Thymus (tissue), 14 donors: ENCODE measurements at places on chromosomes 6 and 20. TPM values are rescaled to one million over a fixed set of nuclear protein-coding genes. Genes with fewer than 3 reads are reported as not detected.

DNA sequence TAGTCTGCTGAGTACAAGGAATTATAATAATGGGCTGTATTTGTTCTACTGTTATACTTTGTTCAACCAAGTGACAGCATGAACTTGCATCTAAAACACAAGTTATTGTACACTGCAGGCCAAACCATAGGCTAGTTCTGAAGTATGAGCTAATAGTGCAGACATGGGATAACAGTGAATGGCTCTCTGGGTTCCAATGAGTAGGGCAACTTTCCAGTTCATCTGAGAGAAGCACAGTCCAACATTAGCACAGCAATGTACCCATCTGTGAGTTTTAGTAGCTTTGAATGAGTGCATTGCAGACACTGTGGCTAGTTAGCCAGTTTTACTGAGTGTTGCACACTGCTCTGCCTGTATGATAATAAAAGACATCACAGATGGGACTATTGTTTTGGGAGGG is 56.5 kb upstream of the FUT9 start:
- H3K27ac ChIP-seq, result no peak overlapping the region
- no peak overlapping the region for H3K4me3 ChIP-seq
- no peaks in the 10 kb centered on the region for H3K27me3 ChIP-seq
- H3K4me1 ChIP-seq, result no peaks in the 10 kb centered on the region
- no peaks in the 10 kb centered on the region for H3K36me3 ChIP-seq
- DNase-seq, result no peak

Gene POU5F1
- 0.80 TPM for total RNA-seq

Gene NOL7
- total RNA-seq, result 62.5 TPM

- no peak for DNase-seq
- no peaks in the 10 kb centered on the region for H3K36me3 ChIP-seq
- H3K27ac ChIP-seq, result no peak overlapping the region
- no peak overlapping the region for H3K4me3 ChIP-seq
- H3K4me1 ChIP-seq, result no peaks in the 10 kb centered on the region
- H3K27me3 ChIP-seq, result no peaks in the 10 kb centered on the region
These were observed 96.0 kb downstream of the RIMS1 start for GRCh38 chr6:71982389-71982788.

- H3K27me3 ChIP-seq, result no peaks in the 10 kb centered on the region
- H3K4me3 ChIP-seq, result no peak overlapping the region
- no peak overlapping the region for H3K27ac ChIP-seq
- no peaks in the 10 kb centered on the region for H3K36me3 ChIP-seq
These were observed 745.4 kb upstream of the ADGRB3 start for GRCh38 chr6:67889682-67889995.

DNA sequence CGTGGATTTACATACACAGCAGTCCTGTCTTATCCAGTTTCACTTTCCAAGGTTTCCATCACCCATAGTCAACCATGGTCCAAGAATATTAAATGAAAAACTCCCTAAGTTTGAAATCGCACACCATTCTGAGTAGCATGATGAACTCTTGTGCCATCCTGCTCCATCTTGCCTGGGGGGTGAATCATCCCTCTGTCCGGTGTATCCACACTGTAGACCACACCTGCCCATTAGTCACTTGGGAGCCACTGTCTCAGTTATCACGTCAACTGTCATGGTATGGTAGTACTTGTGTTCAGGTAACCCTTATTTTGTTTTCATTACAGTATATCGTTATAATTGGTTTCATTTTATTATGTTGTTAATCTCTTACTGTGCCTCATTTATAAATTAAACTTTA is 38.5 kb downstream of the PTGIS start:
- H3K27ac ChIP-seq, result no peak overlapping the region
- H3K27me3 ChIP-seq, result no peaks in the 10 kb centered on the region
- no peaks in the 10 kb centered on the region for H3K36me3 ChIP-seq
- H3K4me1 ChIP-seq, result no peaks in the 10 kb centered on the region

DNA sequence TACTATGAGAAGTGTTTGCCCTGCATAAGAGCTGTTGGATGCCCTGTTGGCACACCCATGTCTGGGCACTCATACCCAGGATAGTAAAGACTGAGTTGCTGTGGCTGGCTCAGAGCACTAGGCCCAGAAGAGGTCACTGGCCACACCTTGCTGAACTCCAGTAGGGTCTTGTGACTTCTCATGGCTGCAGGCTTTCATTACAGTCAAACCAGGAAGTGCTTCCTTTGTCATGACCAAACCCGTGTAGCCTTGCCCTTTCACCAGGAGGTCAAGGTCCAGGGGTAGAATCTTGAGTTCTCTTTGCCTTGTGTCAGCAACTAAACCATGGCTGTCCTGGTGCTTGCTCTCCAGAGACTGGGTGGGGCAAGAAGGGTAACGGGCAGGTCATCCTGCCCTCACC is 49.5 kb downstream of the CD164 start:
- no peak overlapping the region for H3K27ac ChIP-seq
- no peak overlapping the region for H3K4me3 ChIP-seq
- DNase-seq, result no peak

Gene RIPOR3
- total RNA-seq, result 12.2 TPM

GRCh38 chr20:60810561-60810960 is 441.5 kb upstream of the CDH4 start:
- no peak overlapping the region for H3K27ac ChIP-seq
- no peaks in the 10 kb centered on the region for H3K4me1 ChIP-seq
- H3K4me3 ChIP-seq, result no peak overlapping the region
- H3K27me3 ChIP-seq, result no peaks in the 10 kb centered on the region
- DNase-seq, result no peak

DNA sequence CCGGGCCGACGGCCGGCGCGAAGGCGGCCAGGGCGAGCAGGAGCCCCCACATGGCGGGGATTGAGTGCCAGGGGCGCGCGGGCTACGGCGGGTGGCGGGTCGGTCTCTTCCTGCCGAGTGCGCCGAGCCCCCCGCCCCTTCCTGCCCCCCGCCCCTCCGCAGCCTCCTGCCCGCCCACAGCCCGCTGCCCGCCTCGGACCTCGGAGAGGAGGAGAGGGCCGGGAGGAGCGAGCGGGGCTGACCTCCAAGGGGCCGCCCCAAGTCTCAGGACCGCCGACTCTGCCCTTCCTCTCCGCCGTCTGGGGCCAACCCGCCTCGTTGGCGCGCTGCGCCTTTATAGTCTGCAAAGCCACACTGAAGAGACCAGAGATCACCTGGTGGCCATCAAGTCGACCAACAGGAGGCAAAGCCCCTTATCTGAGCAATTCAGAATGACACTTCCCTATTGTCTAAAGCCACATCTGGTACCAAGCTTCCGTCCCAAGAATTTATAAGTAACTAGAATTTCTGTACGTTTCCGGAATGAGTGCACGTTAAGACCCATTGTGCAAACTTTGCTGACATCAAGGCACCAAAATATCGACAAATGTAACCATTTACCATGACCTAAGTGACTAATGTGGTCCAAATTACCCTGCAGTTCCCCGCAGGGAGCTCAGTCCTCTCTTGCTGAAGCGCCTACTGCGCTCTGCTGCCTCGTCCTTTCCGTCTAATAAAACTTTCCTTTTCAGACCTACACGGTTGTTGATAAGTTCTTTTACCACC is at the start of gene CPXM1:
Gene CPXM1 (minus strand): TSS at position 107 of the 765 bp plus-strand sequence. CDS start 55 bp downstream, at position 52.
- no peak for DNase-seq
- no peak within 1 kb of the TSS for H3K27ac ChIP-seq
- peaks cover 55% of the 10 kb centered on the region for H3K27me3 ChIP-seq
- peak within 1 kb of the TSS; percentile 65 for H3K4me3 ChIP-seq

GRCh38 chr6:108840919-108841318 is 7.3 kb upstream of the ARMC2 start:
- no peak overlapping the region for H3K4me3 ChIP-seq
- no peak overlapping the region for H3K27ac ChIP-seq
- no peaks in the 10 kb centered on the region for H3K27me3 ChIP-seq
- H3K36me3 ChIP-seq, result no peaks in the 10 kb centered on the region
- no peak for DNase-seq
- H3K4me1 ChIP-seq, result peaks cover 21% of the 10 kb centered on the region

DNA sequence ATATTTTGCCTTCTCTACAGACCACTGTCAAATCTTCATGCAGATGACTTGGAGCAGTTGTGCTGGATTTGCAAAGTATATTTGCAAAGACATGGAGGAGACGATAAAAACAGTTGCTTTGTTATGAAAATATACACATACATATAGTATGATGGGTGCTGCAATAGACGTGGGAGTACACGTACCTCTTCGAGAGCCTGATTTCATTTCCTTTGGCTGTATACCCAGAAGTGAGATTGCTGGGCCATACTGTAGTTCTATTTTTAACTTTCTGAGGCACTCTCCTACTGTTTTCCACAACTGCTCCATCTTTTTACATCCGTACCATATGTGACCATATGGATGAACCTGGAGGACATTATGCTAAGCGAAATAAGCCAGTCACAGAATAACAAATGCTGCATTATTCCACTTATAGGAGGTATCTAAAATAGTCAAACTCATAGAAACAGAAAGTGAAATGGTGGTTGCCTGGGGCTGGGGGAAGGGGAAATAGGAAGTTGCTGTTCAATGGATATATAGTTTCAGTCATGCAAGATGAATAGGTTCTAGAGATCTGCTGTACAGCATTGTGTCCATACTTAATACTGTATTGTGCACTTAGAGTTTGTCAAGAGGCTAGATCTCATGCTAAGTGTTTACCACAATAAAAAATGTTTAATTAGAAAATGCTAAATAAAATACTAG is 223.8 kb downstream of the HAO1 start:
- H3K4me3 ChIP-seq, result no peak overlapping the region
- H3K27me3 ChIP-seq, result no peaks in the 10 kb centered on the region
- no peaks in the 10 kb centered on the region for H3K36me3 ChIP-seq
- DNase-seq, result no peak

Gene NEURL2
- 8.1 TPM for total RNA-seq

DNA sequence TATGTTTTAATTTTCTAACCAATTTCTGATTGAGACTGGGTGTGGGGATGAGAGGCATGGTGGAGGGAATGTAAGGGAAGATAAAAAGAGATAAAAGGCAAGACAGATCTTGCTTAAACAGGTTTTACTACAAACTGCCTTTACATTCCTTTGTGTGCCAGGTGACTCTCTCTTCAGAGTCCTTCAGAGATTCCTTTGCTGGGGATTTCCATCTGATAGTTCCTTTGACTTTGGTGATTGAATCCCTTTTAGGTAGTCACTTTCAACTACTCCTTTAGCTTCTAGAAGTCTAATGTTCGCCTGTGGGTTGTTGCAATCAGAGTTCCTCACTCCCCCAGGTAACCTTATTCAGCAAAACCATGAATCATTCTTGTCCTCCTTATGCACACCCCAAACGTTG is 283.3 kb upstream of the MANEA start:
- H3K4me3 ChIP-seq, result no peak overlapping the region
- no peak overlapping the region for H3K27ac ChIP-seq
- H3K36me3 ChIP-seq, result no peaks in the 10 kb centered on the region
- no peaks in the 10 kb centered on the region for H3K27me3 ChIP-seq

Gene PTPRT
- 4.5 TPM for total RNA-seq

GRCh38 chr20:11791835-11792567 is 125.7 kb upstream of the BTBD3 start:
- H3K27me3 ChIP-seq, result no peaks in the 10 kb centered on the region
- no peak overlapping the region for H3K4me3 ChIP-seq
- no peaks in the 10 kb centered on the region for H3K36me3 ChIP-seq
- H3K4me1 ChIP-seq, result peaks cover 3% of the 10 kb centered on the region
- DNase-seq, result no peak

Gene OR2B6
- total RNA-seq, result 0.19 TPM

Gene CD2AP
- 32.8 TPM for total RNA-seq

GRCh38 chr6:17013701-17014100 is 88.1 kb upstream of the STMND1 start:
- H3K27ac ChIP-seq, result no peak overlapping the region
- H3K36me3 ChIP-seq, result no peaks in the 10 kb centered on the region
- peaks cover 12% of the 10 kb centered on the region for H3K4me1 ChIP-seq

GRCh38 chr6:47169785-47170616 is 127.9 kb upstream of the ADGRF1 start:
- H3K27me3 ChIP-seq, result no peaks in the 10 kb centered on the region
- no peak for DNase-seq
- peak overlapping the region; percentile 18 for H3K27ac ChIP-seq
- H3K36me3 ChIP-seq, result no peaks in the 10 kb centered on the region
- no peaks in the 10 kb centered on the region for H3K4me1 ChIP-seq
- H3K4me3 ChIP-seq, result no peak overlapping the region

Gene DAAM2
- total RNA-seq, result 1.1 TPM

- H3K27ac ChIP-seq, result no peak overlapping the region
- DNase-seq, result no peak
- no peak overlapping the region for H3K4me3 ChIP-seq
These were observed 75.8 kb downstream of the LAMP5 start for GRCh38 chr20:9590189-9590588.

Gene ZNF337
- total RNA-seq, result 16.9 TPM

DNA sequence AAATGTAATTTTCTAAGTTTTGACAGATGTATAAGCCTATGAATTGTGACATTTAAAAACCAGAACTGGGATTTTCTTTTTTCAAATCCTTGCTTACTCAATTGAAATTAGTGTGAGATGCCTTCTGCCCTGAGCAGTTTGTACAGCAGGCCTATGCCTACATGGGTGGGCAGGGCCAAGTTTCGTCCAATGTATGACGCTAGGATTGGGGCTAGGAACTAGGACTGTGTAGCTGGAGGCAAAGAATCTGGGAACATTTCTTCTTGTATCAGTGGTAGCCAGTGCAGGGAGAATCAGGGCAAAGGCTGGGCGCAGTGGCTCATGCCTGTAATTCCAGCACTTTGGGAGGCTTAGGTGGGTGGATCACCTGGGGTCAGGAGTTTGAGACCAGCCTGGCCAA is 3.9 kb upstream of the PTPRA start:
- peaks cover 26% of the 10 kb centered on the region for H3K27me3 ChIP-seq
- no peak for DNase-seq
- no peak overlapping the region for H3K27ac ChIP-seq
- H3K36me3 ChIP-seq, result peaks cover 20% of the 10 kb centered on the region
- no peak overlapping the region for H3K4me3 ChIP-seq

Gene ATP9A
- total RNA-seq, result 6.7 TPM

Gene TRAPPC3L
- total RNA-seq, result 0.14 TPM

DNA sequence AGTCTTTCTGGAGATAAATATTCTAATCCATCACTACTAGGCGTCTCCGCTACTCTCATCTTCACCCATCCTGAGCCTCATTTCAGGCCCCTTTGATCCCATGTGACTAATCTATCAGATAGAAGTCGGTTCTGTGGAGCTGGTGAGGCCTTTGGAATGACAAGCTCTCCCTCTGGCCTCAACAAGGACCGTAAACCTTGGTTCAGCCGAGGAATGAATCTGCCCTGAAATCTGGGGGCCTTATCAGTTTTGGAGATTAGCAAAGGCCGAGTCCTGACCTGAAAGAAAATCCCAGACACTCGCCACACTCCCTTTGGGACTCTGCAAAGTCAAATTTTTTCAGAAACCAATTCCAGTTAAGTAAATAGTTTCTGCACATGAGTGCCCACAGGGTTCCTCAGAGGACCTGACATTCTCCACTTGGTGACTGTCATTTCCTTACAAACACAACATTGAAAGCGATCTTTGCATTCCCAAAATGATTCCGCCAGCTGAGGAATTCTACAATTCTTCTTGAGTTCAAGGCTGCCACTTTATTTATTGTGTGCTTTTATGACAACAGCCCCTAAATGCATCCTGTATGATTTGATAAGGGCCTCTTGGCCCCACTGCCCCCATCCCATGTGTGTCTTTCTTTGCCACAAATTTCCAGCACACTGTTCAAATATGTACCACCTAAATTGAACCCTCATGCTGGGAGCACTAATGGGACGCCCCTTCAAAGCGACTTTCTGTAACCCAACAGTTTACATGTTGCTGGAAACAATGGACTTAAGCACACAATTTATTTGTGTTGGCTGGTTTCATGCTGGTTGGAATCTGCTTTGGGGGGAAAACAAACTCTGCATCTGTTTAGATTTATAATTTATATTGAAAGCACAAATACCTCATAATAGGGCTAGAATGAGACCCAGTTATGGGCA is 10.0 kb upstream of the RIPOR3 start:
- H3K36me3 ChIP-seq, result no peaks in the 10 kb centered on the region
- H3K27me3 ChIP-seq, result no peaks in the 10 kb centered on the region
- no peak for DNase-seq
